Stimulated activated CD4-positive, alpha-beta T cell treated with anti-CD3 and anti-CD28 coated beads, Interleukin-12 subunit alpha, Interleukin-12 subunit beta, amount 100 ng/mL, for 48 hours (primary cell): ENCODE measurements at places on chromosomes 1 and 21.
A peak's percentile ranks its signal among the peaks of the same experiment; 100 is the strongest.

DNA sequence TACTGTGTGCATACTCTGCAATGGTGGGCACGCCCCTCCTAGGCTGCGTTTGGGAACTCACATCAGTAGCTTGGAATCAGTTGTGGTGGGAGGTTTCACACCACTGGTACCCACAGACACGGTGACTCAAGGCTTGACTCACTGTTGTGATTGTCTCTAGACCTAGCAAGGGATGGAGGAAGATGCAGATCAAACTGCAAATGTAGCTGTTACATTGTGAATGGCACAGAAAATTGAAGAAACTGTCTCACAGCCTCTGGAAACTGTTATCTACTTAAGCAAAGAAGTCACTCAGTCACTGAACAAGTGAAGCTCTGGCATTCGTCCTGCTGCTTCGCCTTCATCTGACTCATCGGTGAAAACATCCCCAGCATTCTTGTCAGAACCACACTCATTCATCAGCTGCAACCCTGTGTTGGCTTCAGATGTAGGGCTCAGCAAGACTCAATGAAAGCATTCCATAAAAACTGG is 59.5 kb downstream of the POFUT2 start:
- peak; percentile 72 for DNase-seq

DNA sequence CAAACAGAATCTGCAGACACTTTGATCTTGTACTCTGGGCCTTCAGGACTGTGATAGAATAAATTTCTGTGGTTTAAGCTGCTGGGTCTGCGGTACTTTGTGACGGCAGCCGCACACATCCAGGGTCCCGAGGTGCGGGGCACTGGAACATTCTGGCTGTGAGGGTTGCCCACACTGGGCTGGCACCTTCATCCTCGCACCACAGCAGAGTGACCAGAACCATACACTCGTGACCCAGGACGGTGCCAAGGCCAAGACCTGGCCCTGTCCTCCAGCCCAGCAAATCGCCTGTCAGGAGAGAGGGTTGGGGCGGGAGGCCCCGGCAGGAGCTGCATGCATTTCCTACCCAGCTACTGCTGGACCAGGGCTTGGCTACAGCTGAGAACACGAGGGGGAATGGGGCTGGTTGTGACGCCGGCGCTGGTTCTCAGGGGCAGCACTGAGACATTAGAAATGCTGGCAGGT is 2.6 kb upstream of the FTCD start:
- no peak for DNase-seq

DNA sequence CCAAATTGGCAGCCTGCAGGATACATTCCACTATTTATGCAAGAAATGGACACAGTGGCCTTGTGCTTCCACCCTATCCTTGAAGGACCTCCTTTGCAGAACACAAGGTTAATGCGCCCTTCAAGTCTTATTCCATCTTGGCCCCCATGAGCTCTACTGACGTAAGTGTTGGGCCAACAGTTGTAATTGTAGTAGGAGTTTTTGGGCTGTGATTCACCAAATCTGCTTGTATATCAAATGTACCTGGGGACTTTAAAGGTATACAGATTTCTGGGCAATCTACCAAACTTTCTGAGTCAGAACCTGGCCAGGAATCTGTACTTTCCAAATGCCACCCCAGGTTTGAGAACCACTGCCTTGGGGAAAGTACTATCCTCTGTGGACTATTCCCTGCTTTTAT is 100.9 kb upstream of the MARK1 start:
- no peak for DNase-seq

- DNase-seq, result no peak
Measured at GRCh38 chr1:198212675-198213074, 55.9 kb downstream of the NEK7 start.

DNA sequence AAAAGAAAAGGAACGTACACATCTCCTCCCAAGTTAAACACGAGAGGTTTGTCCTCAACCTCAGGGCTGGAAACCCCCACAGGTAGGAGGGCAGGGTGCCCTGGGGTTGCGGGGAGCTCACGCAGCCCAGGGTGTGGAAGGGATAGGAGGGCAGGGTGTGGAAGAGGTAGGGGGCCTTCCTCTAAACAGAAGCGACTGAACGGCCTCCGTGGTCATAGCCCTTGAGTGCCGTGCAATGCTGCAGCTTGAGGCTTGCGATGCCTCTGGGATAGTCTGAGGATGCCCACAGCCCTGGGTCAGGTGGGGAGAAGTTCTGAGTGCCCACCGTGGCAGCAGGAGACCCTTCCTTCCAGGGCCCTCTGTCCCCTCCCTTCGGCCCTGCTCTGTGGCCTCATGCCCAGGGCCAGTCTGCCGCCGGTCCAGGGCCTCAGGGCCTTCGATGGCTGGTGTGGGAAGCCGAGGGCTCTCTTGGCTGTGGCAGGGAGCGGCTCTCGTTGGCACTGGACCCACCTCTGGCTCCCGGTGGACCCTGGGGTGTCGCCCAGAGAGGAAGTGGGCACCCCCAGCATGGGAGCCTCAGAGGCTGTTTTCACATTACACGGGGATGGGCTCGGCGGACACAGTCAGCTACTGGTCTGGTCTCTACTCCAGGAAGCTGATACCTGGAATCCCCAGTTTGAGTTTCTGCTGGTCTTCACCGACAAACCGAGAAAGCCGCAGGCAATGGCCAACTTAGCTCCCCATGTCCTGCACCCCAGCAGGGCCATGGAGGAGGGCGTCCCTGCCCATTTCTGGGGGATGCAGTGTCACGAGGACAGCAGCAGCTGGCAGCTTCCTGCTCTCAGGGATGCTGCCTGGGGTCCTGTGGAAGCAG is 6.4 kb upstream of the CDK11B start:
- DNase-seq, result no peak

- DNase-seq, result no peak
Measured at GRCh38 chr1:99849413-99849743, 783 bp upstream of the AGL start.

- no peak for DNase-seq
Measured at GRCh38 chr21:29416268-29416667, 117.5 kb downstream of the BACH1 start.

GRCh38 chr1:88685259-88685620 is 1.2 kb downstream of the PKN2 start:
- no peak for DNase-seq

- DNase-seq, result no peak
Measured at GRCh38 chr1:15402809-15403450, 6.8 kb upstream of the EFHD2 start.

GRCh38 chr1:162930976-162931560 is 70.1 kb upstream of the CCDC190 start:
- no peak for DNase-seq

DNA sequence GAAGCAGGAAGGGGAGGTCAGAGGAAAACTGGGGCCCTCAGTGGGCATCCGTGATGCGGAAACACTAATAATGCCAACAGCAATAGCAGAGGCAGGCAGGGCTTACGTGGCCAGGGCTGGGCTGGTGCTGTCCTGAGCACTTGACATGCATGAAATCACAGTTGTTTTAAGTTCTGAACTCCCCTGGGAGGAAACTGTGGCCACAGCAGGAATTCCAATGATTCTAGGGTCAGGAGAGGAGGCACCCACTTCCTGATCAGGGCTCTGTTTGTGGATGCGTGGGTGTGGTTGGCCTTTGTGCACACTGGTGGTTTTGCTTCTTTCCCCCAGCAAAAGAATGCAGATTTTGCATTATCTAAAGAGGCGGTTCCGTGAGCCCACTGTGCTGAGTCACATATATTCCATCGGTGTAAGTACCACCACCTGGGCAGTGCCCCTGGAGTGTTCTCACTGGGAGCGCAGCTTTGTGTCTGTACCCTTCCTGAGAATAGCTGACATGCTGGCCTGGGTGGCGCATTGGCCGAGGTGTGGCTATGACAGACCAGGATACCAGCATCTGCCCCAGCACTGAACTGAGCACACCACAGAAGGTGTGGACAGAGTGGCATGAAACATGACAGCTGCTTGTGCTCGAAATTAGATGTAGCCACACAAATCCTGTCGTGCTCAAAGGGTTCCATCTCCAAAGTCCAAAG is 71.0 kb downstream of the PDE9A start:
- no peak for DNase-seq

- DNase-seq, result no peak
Measured at GRCh38 chr1:164495905-164496304, 63.1 kb upstream of the PBX1 start.

DNA sequence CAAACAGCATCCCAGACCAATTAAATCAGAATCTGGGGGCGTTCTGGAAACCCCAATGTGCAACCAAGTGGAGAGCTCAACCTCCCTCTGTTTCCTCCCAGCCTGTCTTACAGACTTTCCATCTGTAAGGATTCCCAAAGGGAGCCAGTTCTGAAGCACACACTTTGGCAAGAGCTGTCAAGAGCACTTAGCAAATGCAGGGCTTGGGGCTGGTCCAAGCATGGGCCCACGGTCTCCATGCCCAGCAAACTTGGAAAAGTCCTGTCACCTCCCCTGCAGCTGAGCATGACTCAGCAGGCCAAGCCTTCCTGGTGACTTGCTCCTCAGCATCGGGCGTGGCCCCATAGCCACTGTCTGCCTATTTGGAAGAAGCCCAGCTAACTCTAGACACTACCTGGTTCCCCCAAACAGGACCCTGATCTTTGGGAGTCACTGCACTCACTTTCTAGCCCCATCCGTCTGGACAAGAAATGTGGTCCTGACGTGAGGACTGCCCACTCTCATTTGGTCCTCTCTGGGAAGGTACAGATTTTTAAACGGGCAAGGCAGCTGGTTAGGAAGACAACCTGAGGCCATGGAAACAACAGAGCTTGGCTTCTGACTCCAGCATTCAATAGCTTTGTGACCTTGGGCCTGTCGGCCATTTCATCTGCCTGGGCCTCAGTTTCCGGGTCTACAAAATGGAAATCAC is 16.9 kb downstream of the SLC2A1 start:
- DNase-seq, result no peak

- DNase-seq, result no peak
Measured at GRCh38 chr1:2368053-2368744, 23.2 kb downstream of the MORN1 start.

DNA sequence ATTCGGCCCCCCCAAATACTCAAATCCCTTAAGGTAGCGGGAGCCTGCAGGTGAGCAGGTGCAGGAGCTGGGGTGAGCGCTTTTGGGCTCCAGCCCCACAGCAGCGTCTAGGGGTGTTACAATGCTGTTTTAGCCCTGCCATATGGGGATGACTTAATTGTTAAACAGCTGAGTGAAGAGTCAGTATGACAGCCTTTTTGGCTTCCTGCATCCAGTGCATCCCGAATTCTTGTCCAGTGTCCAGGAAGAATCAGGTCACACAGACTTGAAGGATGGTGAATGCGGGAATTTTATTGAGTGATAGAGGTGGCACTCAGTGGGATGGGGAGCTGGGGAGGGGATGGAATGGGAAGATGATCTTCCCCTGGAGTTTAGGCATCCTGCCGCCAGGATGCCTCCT is 30.4 kb upstream of the HHAT start:
- DNase-seq, result no peak

- no peak for DNase-seq
Measured at GRCh38 chr1:99681583-99681982, 35.7 kb downstream of the PALMD start.

DNA sequence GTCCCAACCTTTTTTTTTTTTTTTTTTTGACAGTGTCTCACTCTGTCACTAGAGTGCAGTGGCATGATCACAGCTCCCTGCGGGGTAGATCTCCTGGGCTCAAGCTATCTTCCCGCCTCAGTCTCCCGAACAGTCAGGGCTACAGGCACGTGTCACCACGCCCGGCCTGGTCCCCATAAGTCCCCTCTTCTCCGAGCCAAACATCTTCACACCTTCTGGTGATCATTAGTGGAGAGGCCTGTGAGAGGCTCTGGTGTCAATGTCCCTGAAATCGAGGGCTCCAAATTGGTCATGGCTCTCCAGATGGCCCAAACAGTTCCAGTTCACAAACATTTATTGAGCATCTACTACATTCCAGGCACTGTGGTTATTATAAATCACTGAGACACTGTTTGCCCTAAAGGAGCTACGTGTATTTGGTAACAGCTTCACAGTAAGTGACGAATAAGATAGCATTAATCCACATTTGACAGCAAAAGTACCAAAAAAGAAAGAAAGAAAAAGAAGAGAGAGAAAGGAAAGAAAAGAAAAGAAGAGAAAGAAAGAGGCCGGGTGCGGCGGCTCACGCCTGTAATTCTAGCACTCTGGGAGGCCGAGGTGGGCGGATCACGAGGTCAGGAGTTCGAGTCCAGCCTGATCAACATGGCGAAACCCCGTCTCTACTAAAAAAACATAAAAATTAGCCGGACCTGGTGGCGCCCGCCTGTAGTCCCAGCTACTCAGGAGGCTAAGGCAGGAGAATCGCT is 867 bp upstream of the TIMM17A start:
- no peak for DNase-seq

DNA sequence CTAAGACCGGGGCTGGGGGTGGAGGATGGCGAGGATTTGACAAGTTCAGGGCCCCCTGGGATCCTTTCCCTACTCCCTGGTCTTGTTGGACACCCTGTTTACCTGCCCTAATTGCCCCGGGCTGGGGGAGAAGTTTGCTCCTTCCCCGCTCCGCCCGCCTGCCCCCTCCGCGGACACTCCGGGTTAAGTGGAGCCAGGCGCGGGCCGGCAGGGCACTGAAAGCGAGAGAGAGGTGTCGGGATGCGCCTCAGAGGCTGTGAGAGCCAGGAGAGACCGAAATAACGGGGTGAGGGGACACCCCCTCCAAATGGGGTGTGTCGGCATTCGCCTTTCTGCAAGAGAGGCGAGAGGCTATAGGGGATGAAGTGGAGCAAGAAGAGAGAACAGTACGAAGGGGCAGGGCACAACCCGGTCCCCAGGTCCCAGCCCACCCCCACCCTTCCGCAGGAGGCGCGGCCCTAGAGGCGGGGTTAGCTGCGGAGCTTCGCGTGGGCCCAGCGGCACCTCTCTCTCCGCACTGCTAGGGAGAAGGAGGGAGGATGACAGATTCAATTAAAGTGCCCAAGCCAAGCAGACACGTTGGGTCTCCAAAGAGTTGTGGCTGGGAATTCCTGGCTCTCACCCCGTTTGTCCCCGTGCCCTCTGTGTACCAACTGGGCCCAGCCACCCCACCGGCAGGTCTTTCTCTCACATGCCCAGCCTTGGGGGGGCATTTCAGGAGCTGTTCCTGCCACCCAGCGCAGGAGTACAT is 3.8 kb downstream of the EFNA3 start:
- DNase-seq, result no peak

DNA sequence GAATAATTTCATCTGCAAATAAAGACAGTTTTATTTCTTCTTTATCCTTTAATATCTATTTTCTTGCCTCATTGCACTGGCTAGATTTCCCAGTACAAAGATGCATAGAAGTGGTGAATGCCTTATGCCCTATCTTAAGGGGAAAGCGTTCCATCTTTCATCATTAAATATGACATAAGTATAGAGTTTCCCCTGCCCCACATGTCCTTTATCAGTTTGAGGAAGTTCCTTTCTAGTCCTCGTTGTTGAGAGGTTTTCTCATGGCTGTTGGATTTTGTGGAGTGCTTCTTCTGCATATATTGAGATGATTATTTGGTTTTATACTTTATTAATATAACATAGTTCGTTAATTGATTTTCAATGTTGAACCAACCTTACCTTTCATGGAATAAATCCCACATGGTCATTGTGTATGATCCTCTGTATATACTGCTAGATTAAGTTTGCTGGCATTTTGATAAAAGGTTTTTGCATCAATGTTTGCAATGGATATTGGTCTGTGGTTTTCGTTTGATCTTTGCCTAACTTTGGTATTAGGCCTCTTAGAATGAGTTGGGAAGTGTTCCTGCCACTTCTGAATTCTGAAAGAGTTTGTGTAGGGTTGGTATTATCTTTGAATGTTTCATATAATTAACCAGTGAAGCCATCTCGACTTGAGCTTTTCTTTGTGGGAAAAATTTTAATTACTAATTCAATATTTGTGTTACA is 15.6 kb downstream of the PRKACB start:
- DNase-seq, result no peak

- DNase-seq, result no peak
Measured at GRCh38 chr1:110476028-110476765, 25.2 kb downstream of the PROK1 start.

- no peak for DNase-seq
Measured at GRCh38 chr1:175377394-175377793, 184.8 kb upstream of the KIAA0040 start.
